NK-92 treated with Interleukin-12 subunit alpha and Interleukin-12 subunit beta, amount 100 ng/mL, for 24 hours (cell line): ENCODE measurements at places on chromosomes 5 and 9.

GRCh38 chr5:133316346-133317343 is 264.8 kb downstream of the HSPA4 start:
- DNase-seq, result no peak

DNA sequence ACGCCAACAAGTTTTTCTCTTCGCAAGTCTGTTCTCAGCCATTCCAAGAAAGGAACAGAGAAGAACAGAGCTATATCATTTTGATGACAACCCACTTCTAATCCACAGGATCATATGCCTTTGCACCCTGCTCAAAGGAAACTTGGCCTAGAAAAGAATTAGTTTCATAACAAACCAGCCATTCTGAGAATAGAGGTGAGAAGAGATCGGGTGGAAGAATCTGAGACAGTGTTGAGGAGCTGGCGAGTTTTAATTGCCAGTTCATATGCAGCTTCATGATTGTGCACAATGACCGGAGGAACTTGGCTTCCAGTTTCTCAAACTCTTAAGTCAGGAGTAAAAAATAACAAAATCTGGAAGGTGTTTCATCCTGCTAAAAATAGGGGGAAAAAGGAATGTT is 380.0 kb downstream of the NR2F1-AS1 start:
- DNase-seq, result no peak

GRCh38 chr5:178363501-178364325 is 131.1 kb upstream of the PHYKPL start:
- DNase-seq, result no peak

DNA sequence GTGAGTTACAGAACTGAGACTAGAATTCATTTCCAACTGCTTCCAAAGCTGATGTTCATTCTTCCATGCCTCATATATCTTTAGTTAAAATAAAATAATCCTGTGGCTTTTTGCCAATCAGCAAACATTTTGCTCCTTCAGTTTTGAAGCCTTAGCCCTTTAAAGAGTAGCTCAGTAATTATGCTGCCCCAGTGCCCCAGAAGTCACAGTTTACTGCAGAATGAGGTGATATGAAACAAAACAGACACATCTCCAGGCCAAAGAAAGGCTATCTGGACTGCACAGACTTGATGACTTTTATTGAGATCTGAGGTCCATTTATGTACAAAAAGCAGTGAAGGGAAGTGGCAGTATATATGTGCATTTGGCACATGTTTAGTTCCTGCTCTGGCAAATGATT is 285.8 kb upstream of the ZNF462 start:
- no peak for DNase-seq

- no peak for DNase-seq
Measured at GRCh38 chr5:72783354-72783753, 33.1 kb upstream of the TNPO1 start.

- DNase-seq, result no peak
Measured at GRCh38 chr9:105142406-105143135, 101.9 kb upstream of the SLC44A1 start.

DNA sequence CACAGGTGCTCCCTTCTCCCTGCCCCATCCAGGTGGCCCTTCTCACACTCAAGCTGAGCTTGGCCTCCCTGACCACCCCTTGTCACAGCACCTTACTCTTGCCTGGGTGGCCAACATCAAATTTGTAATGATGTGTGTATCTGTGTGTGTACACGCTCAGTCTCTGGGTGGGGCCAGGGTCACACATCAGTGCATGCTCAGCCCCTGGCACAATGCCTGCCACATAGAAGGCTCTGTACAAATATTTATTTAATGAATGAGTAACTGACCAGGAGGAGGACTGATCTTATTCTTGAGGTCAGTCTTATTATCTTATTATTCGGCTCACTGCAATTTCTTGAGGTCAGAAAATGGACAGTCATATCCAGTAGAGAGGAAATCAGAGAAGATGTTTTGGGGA is 41.3 kb upstream of the HAND1 start:
- DNase-seq, result no peak

GRCh38 chr9:22102146-22103053 is 93.3 kb upstream of the CDKN2B start:
- DNase-seq, result no peak
